CD4-positive, CD25-positive, alpha-beta regulatory T cell (primary cell): ENCODE measurements at places on chromosomes 12 and 14.

DNA sequence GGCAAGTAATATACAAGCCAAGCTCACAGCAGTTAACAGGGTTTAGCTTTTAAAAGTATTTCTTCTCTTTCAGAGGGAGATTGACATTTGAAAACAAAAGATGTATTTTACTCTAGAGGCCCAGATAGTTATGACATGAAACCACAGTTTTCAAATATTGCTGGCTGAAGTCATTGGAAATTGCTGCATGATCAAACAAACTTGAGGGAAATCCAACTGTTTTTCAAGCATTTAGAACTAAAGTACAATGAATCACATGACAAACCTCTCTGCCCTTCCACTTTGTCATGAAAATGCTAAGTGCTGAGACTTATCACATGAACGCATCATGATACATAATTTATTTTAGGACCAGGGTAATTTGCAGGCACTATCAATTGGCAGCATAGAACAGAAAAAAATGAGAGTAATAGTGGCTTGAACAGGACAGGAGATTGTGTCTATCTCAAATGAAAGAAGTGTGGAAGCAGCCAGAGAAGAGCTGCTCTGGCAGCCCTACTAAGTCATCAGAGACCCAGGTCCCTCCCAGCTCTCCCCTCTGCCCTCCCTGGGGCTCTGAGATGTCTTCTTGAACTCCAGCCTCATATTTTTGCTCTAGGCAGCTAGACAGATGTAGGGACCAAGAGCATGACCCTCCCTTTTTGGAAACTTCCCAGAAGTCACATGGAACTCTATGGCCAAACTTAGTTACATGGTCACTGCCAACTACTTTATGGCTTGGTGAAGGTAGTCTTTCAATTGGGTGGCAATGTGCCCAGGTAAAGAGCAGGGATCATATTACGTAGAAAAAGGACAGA lies 90.1 kb upstream of the PELI2 start:
- no peak for DNase-seq

DNA sequence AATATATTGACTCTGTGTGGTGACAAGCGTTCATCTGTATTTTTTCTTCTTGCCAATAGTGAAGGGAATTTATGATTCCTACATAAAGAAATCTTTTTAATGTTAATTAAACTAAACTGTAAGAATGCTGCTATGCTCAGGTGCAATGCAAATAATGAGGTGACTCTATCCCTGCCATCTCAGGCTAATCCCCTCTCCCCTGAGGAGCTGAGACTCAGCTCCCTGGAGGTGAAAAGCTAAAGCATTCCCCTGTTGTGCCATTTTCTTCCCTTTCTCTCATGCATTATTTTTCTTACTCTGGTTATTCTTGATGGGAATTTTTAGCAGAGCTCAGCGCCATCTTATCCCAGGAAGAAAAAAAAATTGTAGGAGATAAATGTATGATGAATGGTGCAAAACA lies 113.9 kb upstream of the FGD4 start:
- DNase-seq: no peak

DNA sequence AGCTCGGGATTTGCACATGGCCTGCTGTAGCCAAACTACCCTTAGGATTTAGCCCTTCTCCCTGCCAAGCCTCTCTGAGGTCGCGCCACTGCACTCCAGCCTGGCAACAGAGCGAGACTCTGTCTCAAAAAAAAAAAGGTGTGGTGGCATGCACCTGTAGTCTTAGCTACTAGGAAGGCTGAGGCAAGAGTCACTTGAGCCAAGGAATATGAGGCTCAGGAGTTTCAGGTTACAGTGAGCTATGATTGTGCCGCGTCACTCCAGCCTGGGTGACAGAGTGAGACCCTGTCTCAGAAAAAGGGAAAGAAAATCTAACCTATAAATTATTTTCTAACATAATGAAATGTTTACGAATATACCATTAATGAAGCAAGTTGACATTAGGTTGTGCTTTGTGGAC lies 29.7 kb downstream of the ESRRB start:
- DNase-seq: no peak

- no peak for DNase-seq
Observed at GRCh38 chr12:90679674-90680073, 275.3 kb downstream of the CCER1 start.

- DNase-seq: no peak
Observed at GRCh38 chr14:90355540-90356518, 24.1 kb upstream of the NRDE2 start.

DNA sequence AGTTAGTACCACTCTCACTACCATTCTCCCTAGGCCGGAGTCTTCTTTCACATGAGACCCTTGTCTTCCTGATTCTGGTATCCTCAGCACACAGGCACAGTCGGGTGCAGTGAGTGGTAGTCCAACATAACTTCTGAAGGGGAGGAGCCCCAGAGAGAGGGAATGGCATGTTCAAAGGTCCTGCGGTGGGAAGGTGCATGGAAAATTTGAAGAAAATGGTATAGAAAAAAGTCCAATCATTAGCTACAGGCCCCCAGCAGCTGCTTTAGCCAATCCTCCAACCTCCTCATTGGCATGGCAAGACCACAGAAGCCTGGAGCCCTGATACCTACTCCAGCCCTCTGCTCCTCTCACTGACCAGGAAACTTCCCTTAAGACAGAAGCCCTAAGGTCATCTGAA lies 96.6 kb downstream of the ZFP36L1 start:
- no peak for DNase-seq

DNA sequence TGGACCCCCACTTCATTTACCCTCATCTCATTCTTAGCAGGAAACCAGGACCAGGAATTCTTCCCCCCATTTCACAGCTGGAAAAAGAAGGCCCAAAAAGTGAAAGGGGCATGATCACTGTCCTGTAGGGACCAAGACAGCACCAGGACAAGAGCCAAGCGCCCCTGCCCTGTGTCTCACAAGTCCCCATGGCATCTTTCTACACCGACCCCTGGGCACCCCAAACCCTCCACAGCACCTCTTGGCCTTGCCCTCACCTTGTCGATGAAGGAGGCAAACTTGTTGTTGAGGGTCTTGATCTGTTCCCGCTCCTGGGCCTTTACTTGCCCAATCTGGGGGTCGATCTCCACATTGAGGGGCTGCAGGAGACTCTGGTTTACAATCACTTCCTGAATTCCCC lies 710 bp downstream of the KRT76 start:
- no peak for DNase-seq

DNA sequence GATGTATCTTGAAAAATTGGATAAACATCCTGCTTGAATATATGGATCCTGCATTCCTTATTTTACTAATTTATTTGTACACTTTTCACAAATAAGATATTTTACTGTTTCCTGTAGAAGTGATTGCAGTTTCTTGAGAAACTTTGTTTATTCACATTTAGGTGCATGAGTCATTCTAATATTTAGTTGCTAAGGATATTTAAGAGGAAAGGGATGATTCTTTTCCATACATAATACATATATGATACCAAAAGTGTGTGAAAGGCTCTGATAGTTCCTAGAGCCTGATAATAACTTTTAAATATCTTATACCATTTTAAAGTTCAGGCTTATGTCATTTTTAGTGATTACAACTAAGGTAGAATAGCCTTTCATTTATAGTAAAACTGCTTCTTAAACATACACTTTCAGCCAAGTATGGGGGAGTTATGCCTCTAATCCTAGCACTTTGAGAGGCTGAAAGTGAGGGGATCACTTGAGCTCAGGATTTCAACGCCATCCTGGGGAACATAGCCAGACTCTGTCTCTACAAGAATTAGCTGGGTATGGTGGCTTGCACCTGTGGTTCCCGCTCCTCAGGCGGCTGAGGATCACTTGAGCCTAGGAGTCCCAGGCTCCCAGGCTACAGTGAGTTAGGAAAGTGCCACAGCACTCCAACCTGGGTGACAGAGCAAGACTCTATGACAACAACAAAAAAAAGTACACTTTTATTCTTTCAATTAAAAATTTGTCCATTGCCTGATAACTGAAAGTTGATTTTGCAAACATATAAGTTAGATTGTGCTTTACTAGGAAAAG lies 262.6 kb upstream of the LRIG3 start:
- DNase-seq: no peak

DNA sequence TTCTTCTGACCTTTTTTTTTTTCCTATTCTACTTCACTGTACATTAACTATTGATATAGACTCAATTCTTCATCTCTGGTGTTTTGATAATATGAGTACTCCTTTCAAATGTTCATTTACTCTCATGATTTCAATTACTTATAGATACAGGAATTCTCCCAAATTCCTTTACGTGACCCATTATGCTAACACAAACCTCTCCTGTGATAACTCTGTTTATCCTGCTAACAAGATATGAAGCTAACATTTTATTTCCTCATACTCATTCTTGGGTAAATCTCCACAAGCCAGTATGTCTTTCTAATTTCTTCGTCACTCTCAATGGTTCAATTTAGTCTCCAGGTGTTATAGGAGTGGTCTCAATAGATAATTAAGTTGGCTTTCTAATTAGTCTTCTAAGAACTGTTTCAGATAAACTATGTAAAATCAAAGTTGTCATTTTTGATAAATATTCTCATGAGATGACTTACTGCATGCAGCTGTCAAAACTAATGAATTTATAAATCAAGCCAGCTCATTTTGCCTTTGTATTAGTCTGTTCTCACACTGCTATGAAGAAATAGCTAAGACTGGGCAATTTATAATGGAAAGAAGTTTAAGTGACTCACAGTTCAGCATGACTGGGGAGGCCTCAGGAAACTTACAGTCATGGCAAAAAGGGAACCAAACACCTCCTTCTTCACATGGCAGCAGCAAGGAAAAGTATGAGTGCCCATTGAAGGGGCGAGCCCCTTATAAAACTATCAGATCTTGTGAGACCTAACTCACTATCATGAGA lies 130.6 kb upstream of the MYF6 start:
- DNase-seq: no peak

DNA sequence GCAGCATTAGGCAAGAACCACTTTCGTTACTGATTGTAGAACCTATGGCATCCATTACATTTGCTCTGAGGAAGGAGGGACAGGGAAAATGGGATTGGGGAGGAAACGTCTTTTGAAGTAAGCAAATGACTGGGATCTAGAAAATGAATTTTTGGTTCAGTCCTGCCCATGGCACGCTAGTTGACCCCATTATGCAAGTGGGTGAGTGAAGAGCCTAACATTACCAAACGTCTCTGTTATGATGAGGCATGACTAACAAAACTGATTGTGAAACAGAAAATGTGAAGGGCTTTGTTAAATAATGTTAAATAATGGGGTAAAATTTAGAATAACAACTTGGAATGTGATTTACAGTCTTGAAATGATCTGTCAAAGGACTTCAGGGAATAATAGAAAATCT lies 38.9 kb downstream of the CPSF2 start:
- no peak for DNase-seq

GRCh38 chr12:65822732-65823512 lies 1.4 kb upstream of the HMGA2 start:
- DNase-seq: no peak

- DNase-seq: no peak
Observed at GRCh38 chr12:63752841-63753240, 26.9 kb upstream of the RXYLT1 start.

- DNase-seq: no peak
Observed at GRCh38 chr12:2613326-2614073, 181.3 kb upstream of the FKBP4 start.

GRCh38 chr12:48110691-48111311 lies 4.9 kb upstream of the SENP1 start:
- no peak for DNase-seq

GRCh38 chr14:91388551-91388975 lies 29.1 kb downstream of the CCDC88C start:
- DNase-seq: peak; percentile 60

- DNase-seq: no peak
Observed at GRCh38 chr14:56720703-56721460, 89.4 kb downstream of the OTX2 start.

DNA sequence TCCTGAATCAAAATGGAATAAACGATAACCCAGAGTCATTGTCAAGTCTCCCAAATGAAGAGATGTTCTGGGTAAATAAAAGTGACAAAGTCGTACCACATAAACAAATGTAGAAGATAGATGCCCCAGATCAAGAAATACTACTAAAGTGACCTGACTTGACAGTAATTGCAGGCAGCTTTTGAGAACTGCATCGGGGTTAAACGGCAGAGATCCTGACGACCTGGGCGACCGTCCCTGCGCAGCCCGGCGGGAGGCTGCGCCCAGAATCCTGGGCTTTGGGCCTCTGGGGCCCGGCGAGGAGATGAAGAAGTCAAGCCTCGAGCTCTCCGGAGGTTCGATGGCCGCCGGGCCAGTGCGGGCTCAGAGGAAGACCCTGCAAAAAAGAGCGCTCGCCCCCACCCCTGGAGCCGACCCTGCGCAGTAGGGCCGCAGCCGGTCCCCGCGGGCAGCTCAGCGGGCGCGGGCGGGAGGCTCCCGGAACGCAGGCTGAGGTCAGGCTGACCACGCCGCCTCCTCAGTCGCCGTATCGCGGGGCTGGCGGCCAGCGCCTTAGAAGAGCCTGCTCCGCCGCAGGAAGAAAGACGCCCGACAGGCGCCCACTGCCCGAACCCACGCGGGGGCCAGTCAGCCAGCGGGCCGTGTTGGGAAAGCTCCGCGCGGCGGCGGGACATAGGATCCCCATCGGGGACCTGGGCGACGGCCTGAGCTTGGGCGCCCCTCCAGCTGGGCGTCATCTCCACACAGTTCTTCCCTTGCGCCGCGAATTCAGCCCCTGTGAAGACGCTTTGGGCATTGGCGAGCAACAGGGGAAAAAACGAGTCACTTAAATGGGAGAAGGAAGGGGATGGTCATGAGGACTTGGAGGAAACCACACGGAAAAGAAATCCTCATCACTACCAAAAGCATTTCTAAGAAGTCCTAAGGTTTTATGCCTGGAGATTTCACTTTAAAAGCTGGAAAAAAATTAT lies 16.0 kb downstream of the NKX2-1 start:
- no peak for DNase-seq

- DNase-seq: no peak
Observed at GRCh38 chr12:41663598-41664265, 475.6 kb downstream of the PDZRN4 start.

DNA sequence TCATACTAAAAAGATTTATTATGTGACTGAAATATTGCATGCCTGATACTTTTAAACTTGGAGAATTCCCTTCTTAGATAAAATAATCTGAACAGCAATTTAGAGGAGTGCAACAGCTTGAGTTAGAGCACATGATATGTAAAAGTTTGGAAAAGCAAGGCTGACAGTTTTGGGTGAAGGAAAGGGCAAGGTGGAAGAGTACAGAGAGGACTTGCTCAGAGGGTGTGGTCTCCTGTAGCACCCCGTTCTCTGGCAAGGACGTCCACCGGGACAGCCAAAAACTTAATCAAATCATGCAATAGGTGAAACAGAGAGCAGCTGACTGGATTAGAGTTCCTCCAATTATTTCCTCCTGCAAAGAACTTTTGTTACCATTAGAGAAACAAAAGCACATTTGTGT lies 65.2 kb upstream of the PDZRN4 start:
- no peak for DNase-seq
